Type B pancreatic cell (in vitro differentiated cells): ENCODE measurements at places on chromosomes 3 and 15.

DNA sequence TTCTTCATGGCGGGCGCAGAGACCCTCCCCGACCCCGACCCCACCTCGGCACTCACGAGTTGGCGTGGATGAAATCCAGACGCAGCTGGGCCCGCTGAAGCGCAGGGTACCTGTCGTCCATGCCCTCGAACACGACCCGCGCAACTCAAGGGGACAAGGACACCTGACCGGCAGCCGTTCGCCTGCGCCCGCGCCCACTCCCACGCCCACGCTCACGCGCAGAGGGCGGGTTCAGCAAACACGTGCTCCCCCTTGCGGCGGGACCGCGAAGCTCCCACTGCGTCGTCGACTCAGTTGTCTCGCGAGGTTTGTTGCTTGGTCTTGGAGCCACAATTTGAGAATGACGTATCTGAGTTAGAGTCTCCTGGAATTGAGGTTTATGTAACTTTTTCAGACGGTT is at the start of gene MORC1:
Gene MORC1, minus strand, starts transcription at position 196 of the 400 bp plus-strand sequence. Its CDS starts 75 bp downstream, at position 121.
- peak; percentile 70 for DNase-seq

DNA sequence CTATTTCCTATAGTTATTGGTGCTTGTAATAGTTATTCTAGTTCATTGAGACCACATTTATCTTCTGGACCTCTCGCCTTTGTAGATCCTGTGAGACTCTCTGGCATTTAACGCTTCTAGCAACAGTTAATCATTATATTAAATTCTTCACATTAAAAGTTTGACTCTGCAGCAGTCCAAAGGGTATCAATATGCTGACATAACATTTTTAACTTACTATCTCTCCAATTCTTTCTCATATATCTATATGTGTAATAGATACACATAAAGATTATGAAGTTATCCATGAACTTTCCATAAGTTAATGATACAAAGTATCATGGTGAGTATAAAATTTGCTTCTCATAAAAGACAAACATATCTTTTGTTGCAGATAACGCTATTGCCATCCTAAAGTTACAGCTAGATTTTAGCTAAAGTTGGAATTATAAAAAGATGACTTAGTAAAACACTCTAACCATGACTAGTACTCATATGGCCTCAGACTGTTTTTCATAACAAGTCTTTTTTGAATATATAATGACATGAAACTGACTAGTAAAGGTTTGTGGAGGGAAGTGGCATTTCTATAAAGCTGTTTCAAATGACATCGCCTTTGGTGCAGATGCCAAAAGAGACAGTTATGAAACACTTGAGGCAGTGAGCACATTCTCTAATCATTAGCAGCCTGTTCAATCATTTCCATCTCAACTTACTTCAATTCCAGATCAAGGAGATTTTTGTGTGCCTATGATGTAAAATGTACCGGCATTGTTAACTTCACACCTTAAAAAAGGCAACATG is 379.3 kb upstream of the CBLB start:
- no peak for DNase-seq

GRCh38 chr3:47588587-47588986 is 9.9 kb upstream of the CSPG5 start:
- DNase-seq = no peak

GRCh38 chr15:64019764-64020163 is 26.5 kb downstream of the DAPK2 start:
- DNase-seq = no peak

DNA sequence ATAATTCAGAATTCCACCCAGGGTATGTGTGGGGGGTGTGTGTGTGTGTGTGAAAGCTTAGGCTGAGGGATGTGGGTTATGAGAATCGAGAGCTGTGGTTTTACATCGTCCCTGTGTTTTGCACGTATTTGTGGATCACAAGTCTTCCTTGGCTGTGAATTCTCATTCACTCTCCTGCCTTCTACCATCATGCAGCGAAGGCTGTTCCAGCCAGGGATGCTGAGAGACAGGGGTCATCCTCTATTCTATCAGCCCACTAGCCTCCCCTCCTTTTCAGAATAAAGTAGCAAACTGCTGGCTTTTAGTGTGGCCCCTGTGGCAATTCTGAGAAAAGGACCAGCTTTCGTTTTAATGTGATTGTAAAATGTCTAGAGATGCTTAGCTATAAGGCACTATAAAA is 460.6 kb upstream of the NR2F2 start:
- DNase-seq = no peak

GRCh38 chr15:38197553-38197952 is 55.1 kb upstream of the SPRED1 start:
- no peak for DNase-seq

GRCh38 chr3:66362541-66362941 is 138.3 kb downstream of the LRIG1 start:
- no peak for DNase-seq

GRCh38 chr15:29631076-29632070 is 190.9 kb downstream of the TJP1 start:
- DNase-seq = no peak

DNA sequence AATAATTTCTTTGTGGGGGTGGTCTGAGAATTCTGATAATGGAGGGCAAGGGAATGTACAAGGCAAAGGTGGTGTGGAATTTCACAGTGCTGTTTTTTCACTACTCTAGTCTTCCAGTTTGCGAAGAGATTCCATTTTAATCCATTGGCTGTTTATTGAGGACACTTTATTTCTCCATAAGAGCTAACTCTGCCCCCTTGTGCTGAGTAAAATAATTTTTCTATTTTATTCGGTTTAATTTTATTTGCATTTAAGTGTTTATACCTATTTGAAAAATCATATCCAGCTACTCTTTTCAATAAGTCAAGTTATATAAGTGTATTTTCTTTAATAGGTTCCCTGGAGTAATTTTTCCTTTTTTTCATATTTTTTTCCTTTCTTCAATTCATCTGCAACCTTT is 840.1 kb downstream of the TUSC7 start:
- DNase-seq = no peak

DNA sequence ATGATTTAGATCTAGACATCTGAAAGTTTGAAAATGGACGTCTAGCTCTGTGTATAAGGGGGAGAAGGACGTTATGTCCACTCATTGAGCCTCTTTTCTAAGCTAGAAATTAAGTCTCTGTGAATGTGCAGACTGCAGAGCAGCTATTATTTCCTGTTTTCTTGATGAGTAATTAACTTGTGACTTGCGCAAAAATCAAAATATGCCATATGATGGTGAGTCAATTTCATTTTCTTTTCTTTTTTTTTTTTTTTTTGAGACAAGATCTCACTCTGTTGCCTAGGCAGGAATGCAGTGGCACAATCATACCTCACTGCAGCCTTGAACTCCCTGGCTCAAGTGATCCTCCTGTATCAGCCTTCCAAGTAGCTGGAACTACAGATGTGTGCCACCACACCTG is 14.1 kb downstream of the LACTB start:
- no peak for DNase-seq

- no peak for DNase-seq
Observed at GRCh38 chr15:88813960-88814359, 10.7 kb downstream of the ACAN start.

DNA sequence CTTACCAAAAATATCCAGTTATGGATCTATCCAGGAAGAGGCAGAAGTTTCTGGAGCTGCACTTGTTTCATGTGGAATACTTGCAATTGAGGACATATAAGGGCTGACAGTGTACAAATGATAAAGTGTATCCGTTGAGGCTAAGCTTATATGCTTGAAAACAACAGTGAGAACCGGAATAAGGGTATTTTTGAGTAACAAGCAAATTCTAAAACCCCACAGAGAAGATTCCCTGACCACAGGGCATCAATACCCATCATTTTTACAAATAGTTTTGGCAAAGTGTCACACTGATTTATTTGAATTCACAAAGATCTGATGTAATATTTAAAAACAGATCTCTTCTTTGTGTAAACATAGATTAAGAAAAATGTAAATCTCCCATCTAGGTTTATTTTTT is 208.4 kb downstream of the FMN1 start:
- DNase-seq = no peak
